ENCODE measurements at places on chromosomes 5 and 9. TPM values are rescaled to one million over a fixed set of nuclear protein-coding genes. Genes with fewer than 3 reads are reported as not detected.

TMEM252 gene
- not detected for total RNA-seq

LRRC19 gene
- not detected for total RNA-seq

AK6 gene
- 51.8 TPM for total RNA-seq

TRIM36 gene
- 1.7 TPM for total RNA-seq

SLC4A9 gene
- total RNA-seq: 0.01 TPM

PCDHA13 gene
- 0.07 TPM for total RNA-seq

KCNV2 gene
- not detected for total RNA-seq

Measured in A549 treated with CpdA at 1 μM for 4 hours (cell line).